ENCODE measurements at places on chromosomes 12 and 14.
A peak's percentile ranks its signal among the peaks of the same experiment; 100 is the strongest.

DNA sequence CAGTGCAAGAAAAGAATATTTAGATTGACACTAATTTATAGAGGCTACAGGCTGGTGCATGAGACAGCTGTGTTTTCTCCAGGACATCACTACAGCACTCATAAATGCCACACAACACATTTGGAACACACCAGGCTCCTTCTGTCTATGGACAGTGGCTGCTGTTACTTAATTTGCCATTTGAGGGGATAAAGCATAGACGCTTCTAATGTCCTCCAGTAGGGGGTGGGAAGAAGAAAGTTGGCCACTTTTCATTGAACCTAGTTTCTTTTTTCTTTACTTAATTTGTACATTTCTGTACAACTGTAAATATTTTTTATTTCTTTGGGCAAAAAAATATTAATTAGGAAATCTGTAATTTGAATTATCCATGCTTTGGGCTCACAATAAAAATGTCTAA, 12.4 kb upstream of the RTN1 start:
- no peaks in the 10 kb centered on the region for H3K4me1 ChIP-seq
- DNase-seq, result no peak
- H3K36me3 ChIP-seq, result no peaks in the 10 kb centered on the region
- no peak overlapping the region for H3K4me3 ChIP-seq
- no peak overlapping the region for H3K27ac ChIP-seq

GRCh38 chr12:6230321-6231110, 30.3 kb downstream of the CD9 start:
- peaks cover 11% of the 10 kb centered on the region for H3K27me3 ChIP-seq
- peak overlapping the region; percentile 94 for H3K27ac ChIP-seq
- H3K4me1 ChIP-seq, result peaks cover 81% of the 10 kb centered on the region

DNA sequence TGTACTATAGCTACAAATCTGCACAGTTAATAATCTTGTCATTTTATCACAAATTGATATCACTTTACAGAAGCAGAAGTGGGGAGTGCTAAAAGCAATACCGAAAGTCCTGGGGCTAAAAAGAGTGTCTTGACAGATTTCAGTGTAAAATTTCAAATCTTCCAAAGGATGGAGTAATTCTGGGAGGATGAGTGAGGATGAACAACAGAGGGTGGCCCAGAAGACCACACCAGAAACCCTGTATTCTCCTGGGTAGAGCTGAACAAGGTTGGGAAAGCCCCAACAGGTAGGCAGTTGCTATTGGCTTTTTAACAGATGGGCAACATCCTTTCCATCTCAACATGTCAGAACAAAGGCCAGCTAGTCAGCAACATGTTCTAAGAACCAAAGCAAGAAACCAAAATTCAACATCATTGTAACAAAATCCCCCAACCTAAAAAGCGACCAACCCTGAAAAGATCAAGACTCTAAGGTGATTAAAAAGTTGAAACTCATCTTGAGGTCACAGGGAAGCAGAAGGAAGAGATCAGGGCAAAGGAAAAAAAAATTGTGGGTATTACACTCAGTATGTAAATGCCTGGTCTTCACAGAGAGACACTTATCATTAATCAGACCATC, 38.8 kb downstream of the CBX5 start:
- H3K4me1 ChIP-seq, result peaks cover 37% of the 10 kb centered on the region
- H3K36me3 ChIP-seq, result peaks cover 74% of the 10 kb centered on the region
- no peak for DNase-seq
- H3K27me3 ChIP-seq, result no peaks in the 10 kb centered on the region

GRCh38 chr12:68420225-68421010, 88.3 kb upstream of the MDM1 start:
- no peak overlapping the region for H3K4me3 ChIP-seq
- no peaks in the 10 kb centered on the region for H3K36me3 ChIP-seq
- H3K27ac ChIP-seq, result peak overlapping the region; percentile 13
- peaks cover 17% of the 10 kb centered on the region for H3K4me1 ChIP-seq
- DNase-seq, result no peak

DNA sequence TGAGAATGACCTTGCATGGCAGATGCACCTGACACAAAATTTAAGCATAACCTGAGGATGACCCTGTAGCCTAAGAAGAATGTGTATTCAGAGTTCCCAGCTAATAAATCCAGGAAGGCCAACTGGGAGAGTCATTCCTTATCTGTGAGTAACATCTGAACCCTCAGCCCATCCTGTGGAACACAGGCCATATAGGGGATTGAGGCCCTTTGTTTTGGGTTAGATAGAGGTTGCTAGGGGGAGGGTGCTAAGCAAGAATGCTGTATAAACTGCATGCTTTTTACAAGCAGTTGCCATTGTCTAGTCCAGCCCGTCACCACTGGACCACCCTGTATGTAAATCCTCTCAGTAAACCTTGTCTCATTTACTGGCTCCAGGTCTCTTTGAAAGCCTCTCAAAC, 77.0 kb downstream of the BICD1 start:
- peaks cover 18% of the 10 kb centered on the region for H3K4me1 ChIP-seq
- H3K4me3 ChIP-seq, result no peak overlapping the region
- DNase-seq, result no peak
- peaks cover 43% of the 10 kb centered on the region for H3K36me3 ChIP-seq

DNA sequence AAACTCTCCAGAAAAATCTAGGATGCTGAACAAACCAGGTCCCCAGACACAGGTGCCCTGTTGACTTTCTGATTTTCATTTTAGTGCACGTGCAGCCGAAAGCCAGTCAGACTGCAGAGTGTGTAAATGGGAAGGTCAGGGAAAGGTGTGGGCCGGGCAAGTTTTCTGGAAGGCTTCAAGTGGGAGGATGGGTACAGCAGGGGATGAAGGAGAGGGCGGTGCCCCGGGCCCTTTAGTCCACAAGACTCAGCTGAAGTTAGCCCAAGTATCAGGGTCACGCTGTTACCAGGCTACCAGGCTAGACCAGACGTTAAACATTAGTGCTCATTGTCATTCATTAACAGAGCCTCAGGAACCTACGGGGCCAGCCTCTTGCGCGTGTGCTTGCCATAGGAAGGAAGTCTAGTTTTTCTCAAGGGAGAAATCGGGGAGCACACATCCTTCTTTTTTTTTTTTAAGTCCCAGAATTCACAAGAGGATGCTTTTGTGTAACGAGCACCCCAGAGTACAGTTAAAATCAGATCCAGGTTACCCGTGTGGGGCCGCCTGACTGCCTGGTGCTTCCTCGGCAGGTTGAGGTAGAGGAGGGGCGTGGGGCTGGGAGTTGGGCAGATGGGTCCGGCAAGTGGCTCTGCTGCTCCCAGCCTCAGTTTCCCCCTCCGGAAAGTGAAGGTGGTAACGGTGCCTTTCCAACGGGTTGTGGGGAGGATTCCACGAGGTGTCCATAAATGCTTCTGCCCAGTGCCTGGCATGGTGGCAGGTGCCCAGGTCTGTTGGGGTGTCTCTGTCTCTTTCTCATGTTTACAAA, 19.1 kb downstream of the BCL7A start:
- no peak for DNase-seq
- H3K4me3 ChIP-seq, result no peak overlapping the region
- peak overlapping the region; percentile 85 for H3K27ac ChIP-seq
- H3K36me3 ChIP-seq, result peaks cover 70% of the 10 kb centered on the region
